GM04504 (cell line): ENCODE measurements at places on chromosomes 13 and 19.
A peak's percentile ranks its signal among the peaks of the same experiment; 100 is the strongest.

- DNase-seq: no peak
These were observed 28.2 kb upstream of the SPACA7 start for GRCh38 chr13:112347986-112348385.

- peak; percentile 41 for DNase-seq
These were observed at the start of gene ENOX1 for GRCh38 chr13:43786766-43787517. ENOX1 (minus strand) TSS chr13:43786972.

DNA sequence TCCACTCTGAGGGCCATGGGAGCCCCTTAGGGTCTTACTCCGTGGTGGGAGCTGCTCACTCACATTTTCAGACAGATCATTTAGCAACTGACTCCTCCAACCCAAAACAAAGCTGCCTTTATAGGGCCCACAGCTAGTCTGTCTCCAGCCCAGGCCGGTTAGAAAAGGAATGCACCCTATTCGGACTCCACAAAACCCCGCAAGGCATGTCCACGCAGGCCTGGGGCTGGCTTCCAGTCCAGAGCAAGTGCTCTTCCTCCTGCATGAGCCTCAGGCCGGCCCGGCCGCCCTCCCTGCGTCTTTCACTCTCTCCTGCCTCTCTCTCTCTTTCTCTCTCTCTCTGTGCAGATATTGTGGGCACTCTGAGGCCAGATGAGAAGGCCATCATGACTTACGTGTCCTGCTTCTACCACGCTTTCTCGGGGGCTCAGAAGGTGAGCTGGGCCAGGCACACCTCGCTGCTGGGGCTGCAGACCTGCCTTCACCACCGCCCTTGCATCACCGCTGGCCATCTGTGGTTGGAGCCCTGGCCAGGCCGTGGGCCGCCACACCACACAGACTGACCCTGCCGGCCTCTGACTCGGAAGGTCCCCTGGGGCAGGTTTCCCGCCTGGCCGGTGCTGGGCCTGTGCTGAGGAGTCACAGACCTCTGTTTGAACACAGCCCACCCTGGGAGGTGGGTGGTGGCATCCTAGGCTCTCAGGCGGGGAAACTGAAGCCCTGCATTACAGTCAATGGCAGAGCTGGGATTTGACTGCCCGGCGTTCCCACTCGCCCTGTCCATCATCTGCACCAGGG is 33.1 kb downstream of the CAPN12 start:
- DNase-seq: no peak

GRCh38 chr19:38852231-38853044 is 2.7 kb upstream of the HNRNPL start:
- no peak for DNase-seq

DNA sequence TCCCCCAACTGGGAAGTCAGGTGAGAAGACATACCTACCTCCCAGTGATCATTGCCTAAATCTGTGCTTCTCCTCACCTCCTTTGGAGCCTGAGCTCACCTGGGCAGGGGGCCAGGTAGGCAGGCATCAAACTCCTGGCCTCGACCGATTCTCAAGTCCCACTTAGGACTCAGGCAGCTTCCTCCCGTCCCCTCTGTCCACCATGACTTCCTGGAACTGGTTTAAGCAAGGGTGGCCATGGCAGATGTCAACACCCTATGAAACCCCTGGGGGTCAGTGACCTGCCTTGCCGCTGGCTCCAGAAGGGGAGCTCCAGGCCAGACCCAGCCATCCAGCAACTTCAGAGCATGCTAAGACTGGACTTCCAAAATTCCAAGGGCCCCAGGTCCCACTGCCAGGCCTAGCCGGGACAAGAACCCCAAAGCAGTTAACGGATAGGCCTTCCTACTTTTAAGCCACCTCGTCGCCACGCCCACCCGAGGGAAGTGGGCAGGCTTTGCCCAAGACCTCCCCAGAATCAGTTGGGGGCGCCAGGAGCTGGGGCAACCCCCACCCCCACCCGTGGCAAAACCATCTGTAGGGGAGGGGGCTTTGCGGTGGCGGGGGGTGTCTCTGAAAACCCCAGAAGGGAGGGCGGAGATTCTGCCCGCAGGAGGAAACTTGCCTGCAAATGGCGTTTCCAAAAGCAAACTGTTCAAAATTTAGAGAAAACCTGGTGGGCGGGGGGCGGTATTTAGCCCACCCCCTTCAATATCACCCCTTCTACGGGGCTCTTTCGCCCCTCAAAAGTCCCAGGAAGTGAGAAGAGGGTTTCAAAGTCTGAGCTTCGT is 657 bp downstream of the PLIN3 start:
- DNase-seq: no peak

- DNase-seq: no peak
These were observed 556.6 kb downstream of the DIAPH3 start for GRCh38 chr13:59607172-59607571.

DNA sequence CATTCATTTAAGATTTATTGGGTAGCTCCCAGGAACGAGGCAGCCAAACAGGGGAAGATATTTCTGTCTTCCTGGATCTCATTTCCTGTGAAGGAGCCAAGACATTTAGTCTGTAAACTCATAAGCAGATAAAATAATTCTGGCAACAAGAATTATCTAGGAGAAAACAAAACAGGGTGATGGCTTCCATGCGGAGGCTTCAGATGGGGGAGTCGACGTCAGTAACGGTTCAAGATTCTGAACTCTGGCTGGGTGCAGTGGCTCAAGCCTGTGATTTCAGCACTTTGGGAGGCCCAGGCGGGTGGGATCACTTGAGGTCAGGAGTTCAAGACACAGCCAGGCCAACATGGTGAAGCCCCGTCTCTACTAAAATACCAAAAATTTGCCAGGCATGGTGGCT is 1.3 kb downstream of the GNA15 start:
- DNase-seq: no peak

DNA sequence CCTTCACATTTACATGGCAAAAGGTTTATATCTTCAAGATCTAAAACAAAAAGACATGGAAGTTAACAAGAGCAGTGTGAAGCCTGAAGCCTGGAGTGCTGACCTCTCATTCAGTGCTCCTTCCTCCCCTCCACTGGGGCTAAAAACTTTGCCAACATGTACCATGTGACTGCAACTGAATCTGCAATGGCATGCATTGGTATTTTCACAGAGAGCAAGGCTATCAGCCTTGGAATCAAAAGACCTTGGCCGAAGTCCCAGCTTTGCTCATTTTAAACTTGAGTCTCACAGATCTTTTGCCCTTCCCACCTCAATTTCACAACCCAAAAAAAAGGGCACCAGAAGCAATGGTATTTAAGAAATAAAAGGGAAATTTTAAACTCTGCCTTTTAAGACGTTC is 325.1 kb downstream of the DCT start:
- DNase-seq: peak; percentile 28

DNA sequence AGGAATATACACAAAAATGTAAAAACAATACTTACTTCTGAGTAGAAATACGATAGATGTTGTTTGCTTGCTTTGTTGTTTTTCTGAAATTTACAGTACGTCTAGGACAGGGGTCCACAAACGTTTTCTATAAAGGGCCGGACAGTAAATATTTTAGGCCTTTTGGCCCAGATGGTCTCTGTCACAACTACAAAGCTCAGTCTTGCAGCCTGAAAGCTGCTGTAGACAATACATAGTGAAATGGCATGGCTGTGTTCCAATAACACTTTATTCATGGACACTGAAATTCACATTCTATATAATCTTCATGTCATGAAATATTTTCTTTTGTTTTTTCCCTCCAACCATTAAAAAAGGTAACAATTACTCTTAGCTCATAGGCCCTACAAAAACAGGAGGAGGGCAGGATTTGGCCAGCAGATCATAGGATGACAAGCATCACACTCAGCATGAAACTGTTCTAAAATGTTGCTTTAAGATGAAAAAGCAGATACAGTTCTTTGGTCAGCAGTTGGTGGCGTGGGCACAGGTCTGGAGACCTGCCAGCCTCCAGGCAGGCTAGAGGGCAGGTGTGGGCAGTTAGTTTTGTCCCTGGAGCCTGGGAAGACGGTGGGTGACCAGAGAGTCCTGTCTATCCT is at the start of gene EDDM13:
EDDM13 (plus strand) TSS at position 588 of the 638 bp plus-strand sequence. CDS start 87 bp downstream, outside the sequence.
- no peak for DNase-seq

GRCh38 chr19:5228932-5229777 is 111.5 kb downstream of the PTPRS start:
- no peak for DNase-seq

GRCh38 chr13:52696566-52696965 is 43.1 kb downstream of the CNMD start:
- no peak for DNase-seq

DNA sequence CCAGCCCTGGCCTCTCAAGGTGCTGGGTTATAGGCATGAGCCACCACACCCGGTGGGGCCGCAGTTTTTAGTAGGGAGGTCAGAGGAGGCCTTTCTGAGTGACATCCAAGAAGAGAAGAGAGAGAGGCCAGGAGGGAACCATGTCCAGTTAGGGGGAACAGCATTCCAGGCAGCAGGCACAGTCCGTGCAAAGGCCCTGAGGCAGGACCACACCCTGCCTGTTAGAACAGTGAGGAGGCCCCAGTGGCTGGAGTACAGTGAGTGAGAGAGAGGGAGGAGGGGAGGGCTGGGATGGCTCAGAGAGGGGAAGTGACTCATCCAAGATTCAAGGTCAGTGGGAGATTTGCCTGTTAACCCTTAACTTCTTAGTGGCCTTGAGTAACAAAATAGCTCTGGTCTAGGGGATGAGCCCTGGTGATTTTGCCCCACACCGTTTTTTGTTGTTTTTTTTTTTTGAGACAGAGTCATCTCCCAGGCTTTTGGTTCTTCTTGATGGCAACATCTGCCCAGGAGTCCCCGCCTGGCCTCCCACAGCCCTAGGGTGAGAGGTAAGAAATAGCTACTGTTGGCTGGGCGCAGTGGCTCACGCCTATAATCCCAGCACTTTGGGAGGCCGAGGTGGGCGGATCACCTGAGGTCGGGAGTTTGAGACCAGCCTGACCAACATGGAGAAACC is 2.7 kb upstream of the PLIN3 start:
- DNase-seq: peak; percentile 85

GRCh38 chr13:24684600-24684998 is 4.4 kb downstream of the ATP12A start:
- DNase-seq: no peak

DNA sequence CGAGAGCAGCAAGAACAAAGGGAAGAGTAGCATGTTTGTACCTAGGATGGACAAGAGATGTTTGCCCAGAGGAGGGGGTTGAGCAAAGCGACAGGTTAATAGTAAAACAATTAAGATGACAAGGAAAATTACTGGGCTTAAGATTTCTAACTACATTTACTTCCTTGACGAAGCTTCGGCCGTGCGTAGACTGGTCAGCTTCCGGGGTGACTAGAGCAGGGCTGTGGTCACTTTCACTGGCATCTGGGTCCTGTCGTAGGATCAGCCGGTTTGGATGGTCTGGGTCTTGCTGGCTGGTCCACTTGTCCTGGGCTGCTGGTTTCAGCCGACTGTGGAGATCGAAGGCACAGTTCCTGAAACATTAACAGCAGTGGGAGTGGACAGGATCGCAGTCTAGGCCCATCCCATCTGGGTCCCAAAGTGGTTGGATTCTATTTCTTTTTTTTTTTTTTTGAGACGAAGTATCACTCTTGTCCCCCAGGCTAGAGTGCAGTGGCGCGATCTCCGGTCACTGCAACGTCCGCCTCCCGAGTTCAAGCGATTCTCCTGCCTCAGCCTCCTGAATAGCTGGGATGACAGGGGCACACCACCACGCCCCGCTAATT is 5.0 kb upstream of the BSG start:
- no peak for DNase-seq

DNA sequence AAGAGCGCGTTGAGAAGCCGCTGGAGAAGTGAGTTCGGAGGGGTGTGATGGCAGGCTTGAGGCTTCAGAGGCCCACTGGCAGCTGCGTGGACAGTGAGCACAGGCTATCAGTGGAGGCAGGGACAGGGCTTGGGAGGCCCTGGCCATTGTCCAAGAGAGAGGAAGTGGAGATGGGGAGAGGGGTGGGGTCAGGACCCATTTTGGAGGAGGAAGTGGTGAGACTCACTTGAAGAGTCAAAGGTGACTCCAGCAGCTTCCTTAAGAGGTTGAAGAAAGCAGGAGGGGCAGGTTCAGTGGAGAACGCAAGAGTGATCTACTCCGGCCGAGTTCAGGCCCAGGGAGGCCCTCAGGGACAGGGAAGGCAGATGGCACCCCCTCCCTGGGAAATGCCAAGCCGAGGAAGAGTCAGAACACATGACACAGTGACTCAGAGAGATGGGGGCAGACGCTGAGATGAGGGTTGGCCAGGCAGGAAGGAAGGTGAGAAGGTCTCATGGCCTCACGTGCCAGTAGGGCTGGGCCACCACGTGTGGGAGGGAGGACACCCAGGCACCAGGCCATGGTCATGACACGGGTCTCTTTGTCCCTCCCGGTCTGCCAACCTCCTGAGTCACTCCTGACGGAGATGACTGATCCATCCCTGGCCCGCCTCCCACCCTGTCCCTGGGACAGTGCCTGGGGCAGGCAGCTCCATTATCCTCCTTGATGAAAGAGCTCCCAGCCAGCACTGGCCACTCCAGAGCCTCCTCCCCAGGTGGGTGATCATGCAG is 10.1 kb upstream of the CD22 start:
- peak; percentile 79 for DNase-seq

- DNase-seq: no peak
These were observed 12.5 kb upstream of the TNFSF9 start for GRCh38 chr19:6518145-6518911.

GRCh38 chr13:113293686-113294085 is 3.4 kb upstream of the LAMP1 start:
- no peak for DNase-seq

DNA sequence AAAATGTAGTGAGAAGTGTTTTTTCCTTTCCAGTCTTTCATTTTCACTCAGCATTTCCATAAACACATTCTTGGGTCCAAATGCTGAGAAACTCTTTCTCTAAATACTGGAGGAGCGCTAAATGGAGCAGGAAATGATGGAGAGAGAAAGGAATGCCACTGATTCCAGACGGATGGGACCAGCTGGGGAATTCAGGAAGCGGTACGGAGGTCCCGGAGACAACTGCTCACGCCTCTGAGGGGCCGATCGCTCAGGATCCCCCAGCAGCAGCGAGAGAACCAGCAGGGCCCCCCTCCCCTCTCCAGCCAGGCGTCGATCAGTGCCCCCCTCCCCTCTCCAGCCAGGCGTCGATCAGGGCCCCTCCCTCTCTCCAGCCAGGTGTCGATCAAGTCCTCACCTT is 13.2 kb downstream of the RASA3 start:
- peak; percentile 78 for DNase-seq

DNA sequence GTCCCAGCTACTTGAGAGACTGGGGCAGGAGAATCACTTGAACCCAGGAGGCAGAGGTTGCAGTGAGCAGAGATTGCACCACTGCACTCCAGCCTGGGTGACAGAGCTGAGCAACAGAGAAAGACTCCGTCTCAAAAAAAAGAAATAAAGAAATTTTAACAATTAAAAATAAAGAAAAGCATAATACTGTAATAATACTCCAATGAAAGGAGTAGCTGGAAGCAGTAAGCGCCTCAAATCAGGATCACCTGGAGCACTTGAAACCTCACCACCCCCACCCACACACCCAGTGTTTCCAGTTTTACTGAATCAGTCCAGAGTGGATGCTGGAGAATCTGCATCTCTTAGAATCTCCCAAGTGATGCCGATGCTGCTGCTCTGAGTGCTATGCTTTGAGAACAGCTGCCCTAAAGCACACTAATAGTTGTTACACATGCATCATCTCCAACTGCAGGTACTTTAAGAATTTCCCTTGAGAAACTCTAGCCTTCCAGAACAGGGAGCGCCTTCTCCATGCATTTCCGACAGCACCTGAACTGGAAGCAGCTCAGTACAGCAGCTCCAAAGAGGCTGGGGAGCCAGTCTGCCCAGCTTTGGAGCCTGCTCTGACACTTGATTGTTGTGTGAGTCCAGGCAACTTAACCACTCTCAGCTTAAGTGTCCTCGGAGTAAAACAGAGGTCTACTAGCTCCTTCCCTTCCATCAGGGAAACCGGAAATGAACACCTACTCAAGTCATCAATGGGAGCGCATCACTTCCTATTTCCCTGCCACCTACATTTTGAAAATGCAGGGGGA is 2.9 kb downstream of the ABCC4 start:
- no peak for DNase-seq
